ENCODE measurements at places on chromosomes 7 and 10.

GRCh38 chr7:43626695-43627094 lies 43.8 kb downstream of the STK17A start:
- no peak for DNase-seq

GRCh38 chr10:60367431-60367830 lies 22.2 kb downstream of the ANK3 start:
- no peak for DNase-seq

GRCh38 chr10:53748319-53748718 lies 975.7 kb upstream of the MBL2 start:
- no peak for DNase-seq

DNA sequence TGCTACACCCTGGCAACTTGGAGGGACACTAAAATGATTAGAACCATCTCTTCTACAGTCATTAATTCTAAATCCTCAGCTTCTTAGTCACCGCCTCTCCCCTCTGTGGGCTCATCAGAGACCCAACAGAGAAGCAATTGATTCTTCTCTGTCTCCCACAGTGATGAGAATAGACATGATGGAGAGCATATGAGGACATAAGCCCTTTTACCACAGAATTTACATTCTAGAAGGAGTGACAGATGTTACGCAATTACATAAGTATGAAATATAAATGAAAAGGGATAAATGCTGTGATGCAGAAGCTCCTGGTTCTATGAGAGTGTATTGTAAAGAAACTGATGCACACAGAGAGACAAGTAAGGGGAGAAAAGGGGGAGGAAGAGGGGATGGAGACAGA lies 18.1 kb upstream of the ABCB5 start:
- DNase-seq = no peak

Data from AG04450 (cell line).